Neural progenitor cell (in vitro differentiated cells): ENCODE measurements at places on chromosomes 7 and 10.

- DNase-seq = no peak
Observed at GRCh38 chr7:2399848-2400587, 3.4 kb upstream of the CHST12 start.

DNA sequence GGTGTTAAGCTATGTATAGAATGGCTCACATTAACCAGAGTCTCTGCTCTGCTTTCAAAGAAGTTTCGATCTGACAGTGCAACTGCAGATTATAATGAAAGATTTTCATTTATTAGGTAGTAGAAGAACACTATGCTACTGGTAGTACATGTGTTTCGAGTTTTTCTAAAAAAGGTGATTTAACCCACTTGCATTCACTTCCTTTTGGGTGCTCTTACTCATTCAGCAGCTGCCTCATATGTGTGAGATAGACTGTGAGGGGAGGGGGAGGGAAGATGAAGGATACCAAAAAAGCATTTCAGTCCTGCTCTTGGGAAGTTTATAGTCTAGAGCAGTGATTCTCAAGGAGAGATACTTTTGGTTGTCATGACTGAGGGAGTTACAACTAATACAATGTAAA, 20.4 kb downstream of the PLEKHA8 start:
- no peak for DNase-seq

- peak; percentile 54 for DNase-seq
Observed at GRCh38 chr7:17640730-17641377, 299.4 kb downstream of the SNX13 start.

DNA sequence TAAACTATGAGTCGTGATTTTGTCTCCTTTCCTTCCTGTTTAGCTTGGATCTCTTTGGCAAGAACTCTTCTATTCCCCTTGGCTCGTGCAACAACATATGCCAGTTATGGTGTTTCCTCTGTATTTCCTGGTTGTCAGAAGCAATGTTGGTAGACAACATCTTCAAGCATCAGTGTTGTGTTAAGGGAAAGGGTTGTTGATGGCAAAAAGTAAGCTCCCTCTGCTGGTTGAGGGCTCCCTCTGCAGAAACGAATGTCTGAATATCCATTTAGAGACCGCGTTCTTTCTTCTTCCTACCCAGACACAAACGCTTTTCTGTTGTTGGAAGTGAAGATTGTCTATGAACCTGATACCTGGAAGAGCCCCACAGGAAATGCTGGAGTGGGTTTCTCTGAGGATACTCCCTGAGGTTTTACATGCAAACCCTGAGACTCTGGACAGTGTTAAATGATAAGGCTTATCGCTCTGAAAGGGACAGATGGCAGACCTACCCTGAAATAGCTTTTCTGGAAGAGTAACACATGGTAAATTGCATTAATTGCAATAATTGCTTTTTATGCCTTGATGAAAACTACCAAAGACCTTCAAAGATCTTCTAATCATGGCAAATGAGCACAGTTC, 23.5 kb upstream of the C1QL3 start:
- DNase-seq = peak; percentile 61

DNA sequence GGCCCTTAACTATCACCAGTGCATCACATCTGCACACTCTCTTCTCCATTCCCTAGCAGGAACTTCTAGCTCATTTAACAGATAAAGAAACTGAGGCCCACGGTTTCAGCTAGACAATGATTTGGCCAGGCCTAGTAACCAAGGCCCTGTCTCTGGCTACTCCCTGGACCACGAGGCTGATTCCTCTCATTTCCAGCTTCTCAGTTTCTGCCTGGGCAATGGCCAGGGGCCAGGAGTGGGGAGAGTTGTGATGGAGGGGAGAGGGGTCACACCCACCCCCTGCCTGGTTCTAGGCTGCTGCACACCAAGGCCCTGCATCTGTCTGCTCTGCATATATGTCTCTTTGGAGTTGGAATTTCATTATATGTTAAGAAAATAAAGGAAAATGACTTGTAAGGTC, 13.5 kb downstream of the AQP1 start:
- DNase-seq = no peak

DNA sequence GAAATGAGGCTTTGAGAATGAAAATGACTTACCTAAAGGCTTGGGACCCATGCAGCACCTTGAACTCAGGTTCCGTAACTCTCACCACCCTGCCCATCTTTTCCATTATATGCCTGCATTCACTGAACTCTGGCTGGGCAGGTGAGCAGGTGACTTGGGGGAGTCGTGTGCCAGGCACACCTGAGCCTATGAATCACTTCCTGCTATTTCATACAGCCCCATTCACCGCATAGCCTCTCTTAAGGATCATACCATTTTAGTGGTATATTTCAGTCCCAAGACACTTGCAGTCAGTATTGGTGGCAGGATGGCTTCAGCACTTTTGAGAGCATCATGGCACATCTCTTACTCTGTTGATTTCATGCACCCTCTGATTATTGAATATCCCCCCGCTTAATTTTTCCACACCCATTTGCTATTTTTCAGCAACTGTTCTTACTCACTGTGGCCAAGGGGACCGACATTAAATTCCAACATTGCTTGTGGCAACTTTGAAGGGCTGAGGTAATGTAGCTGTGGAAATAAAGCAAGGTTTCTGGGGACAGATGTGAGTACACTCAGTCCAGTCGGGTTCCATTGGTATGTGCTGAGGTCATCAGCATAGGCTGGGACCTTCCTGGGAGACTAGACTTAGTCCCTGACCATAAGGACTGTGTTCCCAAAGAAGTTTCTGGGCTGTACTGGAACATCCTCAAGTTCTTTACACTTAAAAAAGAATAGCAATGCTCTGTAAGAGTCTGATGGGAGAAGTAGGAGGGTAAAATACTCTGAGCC, 39.8 kb upstream of the ZNF438 start:
- DNase-seq = no peak

DNA sequence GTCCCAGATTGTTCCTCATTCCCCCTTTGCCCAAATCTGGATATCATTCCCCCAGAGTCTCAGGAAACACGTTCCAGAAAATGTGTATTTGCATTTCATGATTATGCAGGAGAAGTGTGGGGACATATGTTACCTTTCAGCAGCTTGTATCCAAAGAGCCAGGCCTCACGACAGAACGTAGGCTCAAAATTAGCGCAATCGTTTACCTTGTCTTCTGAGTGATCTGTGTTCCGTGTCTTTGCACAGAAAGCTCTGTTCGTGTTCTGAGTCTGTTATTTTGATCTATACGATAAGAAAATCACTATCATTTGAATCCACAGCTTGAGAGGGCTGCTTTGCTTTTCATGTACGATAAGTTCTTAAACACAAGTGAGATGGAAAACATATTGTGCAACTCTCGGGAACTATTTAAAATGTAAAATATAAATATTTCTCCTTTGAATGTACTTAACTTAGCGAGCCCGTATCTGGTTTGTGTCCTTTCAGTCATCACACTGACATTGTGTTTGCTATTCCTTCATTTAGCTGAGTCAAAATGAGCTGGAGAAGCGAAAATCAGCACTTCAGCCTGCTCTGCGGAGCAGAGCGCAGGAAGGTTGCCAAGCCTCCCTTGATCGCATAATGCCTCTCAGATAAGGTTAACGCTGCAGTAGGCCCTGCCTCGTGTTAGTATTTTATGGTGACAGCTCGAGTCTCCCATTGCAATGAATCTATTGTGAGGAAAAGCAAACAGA, 80.2 kb upstream of the CACNB2 start:
- DNase-seq = no peak

- peak; percentile 83 for DNase-seq
Observed at GRCh38 chr10:5684971-5685763, 529 bp downstream of the TASOR2 start.

DNA sequence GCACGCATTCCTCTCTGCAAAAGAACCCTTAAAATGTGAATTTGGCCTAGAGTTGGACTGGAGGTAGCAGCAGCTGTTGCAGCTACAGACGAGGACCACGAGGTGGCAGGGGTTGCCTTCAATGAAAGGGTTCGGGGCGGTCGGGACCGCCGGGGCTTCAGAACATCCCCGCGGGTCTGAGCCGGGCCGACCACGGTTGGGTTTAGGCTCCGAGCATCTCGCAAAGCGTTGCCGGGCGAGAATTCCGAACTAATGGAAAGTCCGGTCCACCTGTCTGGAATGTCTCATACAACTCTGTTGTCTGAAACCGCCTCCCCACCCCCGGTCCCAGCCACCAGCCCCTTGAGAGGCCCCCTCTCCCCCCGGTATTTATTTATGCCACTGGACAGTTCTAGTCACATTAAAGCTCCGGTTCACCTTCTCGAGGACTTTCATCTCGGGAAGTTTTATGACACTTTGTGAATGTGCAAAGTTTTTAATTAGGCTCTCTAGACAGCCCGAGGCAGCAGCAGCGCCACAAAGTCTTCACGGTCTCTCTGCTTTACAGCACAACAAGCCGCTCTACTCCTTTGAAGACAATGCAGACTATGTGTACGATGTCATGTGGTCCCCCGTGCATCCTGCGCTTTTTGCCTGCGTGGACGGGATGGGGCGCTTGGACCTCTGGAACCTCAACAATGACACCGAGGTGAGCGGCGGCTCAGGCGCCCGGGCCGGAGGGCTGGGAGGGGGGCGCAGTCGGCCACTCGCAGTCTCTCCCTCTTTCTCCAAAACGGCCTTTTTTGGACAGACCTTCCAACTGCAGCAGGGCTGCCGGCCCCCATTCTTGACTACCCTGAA, 246.2 kb downstream of the SLC25A13 start:
- peak; percentile 89 for DNase-seq

DNA sequence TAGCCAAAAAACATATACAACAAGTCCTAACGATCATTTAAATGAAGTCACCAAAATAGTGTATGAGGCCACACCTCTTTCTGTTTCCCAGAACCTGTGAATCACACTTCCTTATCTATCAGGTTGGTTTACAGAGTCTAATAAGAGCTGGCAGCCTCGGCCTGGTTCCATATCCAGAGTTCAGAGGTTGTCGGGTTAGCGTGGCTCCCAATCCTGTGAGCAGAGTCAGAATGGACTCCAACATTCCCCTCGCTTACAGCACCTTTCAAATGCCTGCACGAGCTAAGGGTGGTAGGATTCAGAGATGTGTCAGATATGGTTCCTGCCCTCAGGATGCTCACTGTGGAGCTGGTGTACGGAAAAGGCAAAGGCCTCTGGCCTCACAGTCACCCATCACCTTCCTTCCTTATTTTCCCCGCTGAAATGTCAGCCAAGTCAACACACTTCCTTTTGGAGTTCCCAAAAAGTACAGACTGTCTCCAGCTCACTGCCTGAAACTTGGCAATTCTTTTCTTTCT, 6.0 kb downstream of the IL15RA start:
- DNase-seq = no peak

GRCh38 chr10:78777867-78778266, 290.9 kb upstream of the ZMIZ1 start:
- DNase-seq = no peak

GRCh38 chr7:7369134-7369533, 166.5 kb downstream of the COL28A1 start:
- DNase-seq = no peak

DNA sequence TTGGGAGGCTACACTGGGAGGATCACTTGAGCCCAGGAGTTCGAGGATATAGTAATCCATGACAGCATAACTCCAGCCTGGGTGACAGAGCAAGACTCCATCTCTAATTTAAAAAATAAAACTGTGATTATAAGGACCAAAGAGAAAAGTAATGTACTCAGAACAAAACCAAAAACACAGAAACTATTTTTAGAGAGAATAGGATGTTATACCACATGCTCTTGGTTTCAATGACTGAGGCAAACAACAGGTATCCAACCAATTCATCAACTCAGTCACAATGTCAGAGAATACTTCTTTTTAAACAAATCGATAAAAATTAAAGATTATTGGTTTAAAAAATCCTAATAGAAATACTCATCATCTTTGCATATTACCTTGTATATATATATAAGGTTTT, 186.7 kb downstream of the TPK1 start:
- DNase-seq = no peak

GRCh38 chr7:151454932-151455530, 15.1 kb upstream of the CRYGN start:
- no peak for DNase-seq

DNA sequence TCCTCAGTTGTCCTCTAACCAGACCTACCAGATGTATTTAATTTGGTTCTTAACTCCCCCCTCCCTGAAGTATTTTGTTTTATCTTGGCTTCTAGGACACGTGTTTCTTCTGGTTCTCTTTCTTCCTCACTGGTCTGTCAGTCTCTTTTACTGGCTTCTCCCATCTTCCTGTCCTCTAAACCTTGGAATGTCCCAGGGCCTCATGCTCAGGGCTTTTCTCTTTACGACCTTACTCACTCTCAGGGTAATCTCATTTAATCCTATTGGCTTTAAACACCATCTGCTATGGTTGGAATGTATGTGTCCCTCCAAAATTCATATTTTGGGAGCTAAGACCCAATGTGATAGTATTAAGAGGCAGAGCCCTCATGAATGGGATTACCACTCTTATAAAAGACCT, 418.2 kb upstream of the PODXL start:
- DNase-seq = no peak

- no peak for DNase-seq
Observed at GRCh38 chr10:85542152-85542551, 824.4 kb downstream of the GRID1 start.

- DNase-seq = no peak
Observed at GRCh38 chr10:79145517-79146470, 77.0 kb downstream of the ZMIZ1 start.

DNA sequence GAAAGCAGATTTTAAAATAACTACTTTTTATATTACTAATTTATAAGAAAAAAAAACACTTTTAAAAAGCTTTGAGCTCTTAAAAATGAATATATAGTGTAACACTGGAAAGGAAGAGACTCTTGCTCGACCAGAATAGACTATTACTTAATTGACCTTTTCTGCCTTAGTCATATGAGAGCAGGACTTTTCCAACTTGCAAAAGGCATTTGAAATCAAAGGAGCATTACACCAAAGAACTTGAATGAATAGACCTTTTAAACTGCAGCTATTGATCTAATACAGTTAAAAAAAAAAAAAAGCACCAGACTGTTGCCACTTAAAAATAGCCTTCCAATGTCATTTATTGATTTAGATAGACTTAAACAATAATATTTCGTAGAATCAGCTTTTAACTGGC, 17.2 kb upstream of the SEMA3D start:
- no peak for DNase-seq

GRCh38 chr10:31921031-31921430, 7.6 kb downstream of the ARHGAP12 start:
- no peak for DNase-seq

GRCh38 chr7:30679664-30680063, 2.6 kb downstream of the CRHR2 start:
- DNase-seq = no peak

DNA sequence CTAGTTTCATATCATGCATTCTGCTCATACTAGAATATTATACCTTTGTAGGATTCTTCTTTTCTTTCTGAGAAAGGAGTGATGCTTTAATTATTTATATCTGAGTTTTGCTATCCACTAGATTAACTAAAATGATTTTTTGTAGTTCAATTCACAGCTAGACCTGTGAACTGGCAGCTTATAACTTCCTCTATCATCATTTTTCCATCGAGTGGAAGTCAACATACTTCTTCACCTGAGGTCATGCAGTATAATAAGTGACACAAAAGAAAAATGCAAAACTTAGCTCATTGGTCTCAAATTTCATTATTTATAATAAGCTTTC, 8.0 kb downstream of the LRRN3 start:
- DNase-seq = no peak

- no peak for DNase-seq
Observed at GRCh38 chr10:114996542-114996941, 58.5 kb downstream of the TRUB1 start.

- no peak for DNase-seq
Observed at GRCh38 chr10:79048639-79049550, 19.9 kb upstream of the ZMIZ1 start.
